ENCODE measurements at places on chromosomes 6 and 20.

- no peak for DNase-seq
Measured at GRCh38 chr20:44228465-44229258, 18.1 kb upstream of the OSER1 start.

- peak; percentile 76 for DNase-seq
Measured at GRCh38 chr6:26532699-26533531, 5.3 kb upstream of the HMGN4 start.

DNA sequence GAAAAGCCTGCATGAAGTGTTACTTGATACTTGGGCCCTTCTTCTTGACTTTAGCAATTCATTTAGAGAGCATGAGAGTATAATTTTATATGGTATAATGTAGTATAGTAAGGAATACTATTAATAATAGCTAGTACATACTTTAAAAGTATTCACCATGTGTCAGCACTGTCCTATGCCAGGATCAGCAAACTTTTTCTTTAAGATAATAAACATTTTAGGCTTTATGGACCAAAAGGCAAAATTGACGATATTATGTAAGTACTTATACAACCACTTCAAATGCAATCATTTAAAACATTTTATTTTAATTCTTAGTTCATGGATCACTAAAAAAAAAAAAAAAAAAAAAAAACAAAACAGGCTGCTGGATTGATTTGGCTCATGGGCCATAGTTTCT, 163.9 kb downstream of the IBTK start:
- DNase-seq, result no peak

- no peak for DNase-seq
Measured at GRCh38 chr6:129542705-129543104, 167.3 kb downstream of the ARHGAP18 start.

GRCh38 chr6:150068720-150069648, at the start of gene ULBP3:
TSS of gene ULBP3 (minus strand) at chr6:150069121. CDS start at chr6:150069066, 55 bp downstream.
- peak; percentile 70 for DNase-seq

GRCh38 chr20:896501-897025, 19.6 kb downstream of the ANGPT4 start:
- no peak for DNase-seq

DNA sequence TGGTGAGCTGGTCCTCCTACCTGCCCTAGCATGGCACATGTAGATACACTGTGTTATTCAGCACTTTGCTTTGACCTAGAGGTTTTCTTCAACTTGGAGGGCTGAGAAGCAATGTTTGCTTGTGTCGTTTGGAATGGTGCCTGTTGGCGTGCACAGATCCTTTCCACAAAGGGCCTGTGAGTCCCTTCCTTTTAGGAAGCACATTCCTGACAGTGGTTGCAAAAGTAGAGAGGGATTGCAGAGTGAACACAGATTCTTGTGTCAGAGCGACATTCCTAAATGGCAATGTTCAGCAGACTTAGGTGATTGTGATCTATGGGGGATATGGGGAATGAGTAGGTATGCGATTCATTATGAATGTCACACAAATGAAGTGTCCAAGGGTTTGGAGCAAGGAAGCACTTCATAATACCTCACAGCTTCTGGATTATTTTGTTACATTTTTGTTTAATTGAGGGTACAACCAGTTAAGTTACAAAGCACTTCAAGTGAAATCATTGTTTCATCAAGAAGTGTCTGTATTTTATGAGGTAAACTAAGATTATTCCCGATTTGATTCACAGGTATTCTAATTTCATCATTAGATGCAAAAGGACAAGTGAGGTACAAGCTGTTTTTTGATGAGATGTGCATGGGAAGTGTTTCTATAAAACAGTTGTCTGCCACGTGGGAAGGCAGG, 713 bp upstream of the RNF144B start:
- DNase-seq, result no peak

DNA sequence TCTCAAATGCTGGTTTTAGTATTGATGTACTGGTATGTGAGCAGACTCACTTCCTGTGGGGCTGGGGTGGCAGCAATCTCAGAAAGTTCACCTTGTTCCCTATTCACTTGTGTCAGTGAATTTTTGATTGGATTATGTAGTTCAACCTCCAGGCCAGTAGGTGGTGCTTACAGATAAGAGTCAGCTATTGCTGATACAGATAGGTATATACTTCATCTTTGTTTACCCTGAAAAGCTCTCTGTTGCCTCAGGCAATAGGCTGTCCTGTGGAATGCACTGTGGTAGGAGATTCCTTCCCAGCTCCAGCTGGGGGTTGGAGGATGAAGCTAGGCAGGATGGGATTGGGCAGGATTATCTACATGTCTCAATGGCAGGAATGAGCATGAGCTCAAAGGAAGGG, 851.2 kb upstream of the EYS start:
- DNase-seq, result no peak

GRCh38 chr6:53691667-53692133, 26.1 kb upstream of the KLHL31 start:
- DNase-seq, result no peak

- no peak for DNase-seq
Measured at GRCh38 chr6:36599791-36600209, 5.6 kb downstream of the SRSF3 start.

GRCh38 chr20:59912609-59913008, 20.8 kb downstream of the SYCP2 start:
- DNase-seq, result no peak

- no peak for DNase-seq
Measured at GRCh38 chr6:47414423-47415167, 63.0 kb upstream of the CD2AP start.

GRCh38 chr20:11754451-11754850, 163.2 kb upstream of the BTBD3 start:
- DNase-seq, result peak; percentile 37

- DNase-seq, result no peak
Measured at GRCh38 chr6:38134704-38135088, 315.2 kb downstream of the ZFAND3 start.

DNA sequence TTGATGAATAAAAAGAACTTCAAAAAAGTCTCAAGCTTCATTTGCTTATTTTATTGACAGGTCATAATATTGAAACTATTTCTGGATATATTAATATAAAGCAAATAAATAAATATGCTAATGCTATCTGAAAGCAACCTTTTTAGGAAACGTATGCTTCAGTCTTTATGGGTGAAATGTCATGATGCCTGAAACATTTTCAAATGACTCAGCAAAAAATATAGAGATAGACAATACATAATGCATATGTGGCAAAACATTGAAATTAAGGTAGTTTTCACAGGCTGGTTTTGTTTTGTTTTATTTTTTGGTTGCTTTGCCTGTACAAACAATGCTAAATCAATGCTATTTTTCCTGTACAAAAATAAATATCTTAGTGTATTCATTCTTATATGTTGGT, 194.4 kb upstream of the PLCB4 start:
- no peak for DNase-seq

DNA sequence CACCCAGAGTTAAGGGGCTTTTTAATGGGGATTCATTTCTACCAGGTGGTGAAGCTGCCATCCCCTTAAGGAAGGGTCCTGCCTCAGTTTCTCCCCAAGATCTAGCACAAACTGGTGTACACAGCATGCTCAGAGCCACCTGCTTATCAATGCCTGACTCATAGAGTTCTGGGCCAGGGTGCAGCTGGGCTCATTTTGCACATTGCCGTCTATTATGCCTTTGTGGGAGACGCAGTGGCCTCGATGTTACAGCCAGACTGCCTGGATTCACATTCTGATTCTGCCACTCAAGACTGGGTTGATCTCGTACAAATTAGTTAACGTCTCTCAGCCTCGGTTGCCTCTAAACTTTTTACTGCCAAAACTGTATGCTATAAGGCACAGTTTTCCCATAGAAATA, 365.7 kb downstream of the ZFAND3 start:
- DNase-seq, result no peak

All from SHP77 treated with DMSO at 0.1 percent for 48 hours (cell line).